ENCODE measurements at places on chromosomes 16 and 17.
A peak's percentile ranks its signal among the peaks of the same experiment; 100 is the strongest.

- no peak for DNase-seq
Measured at GRCh38 chr17:21382560-21383495, 6.7 kb downstream of the KCNJ12 start.

- DNase-seq, result no peak
Measured at GRCh38 chr16:48613061-48613957, 3.3 kb upstream of the N4BP1 start.

GRCh38 chr16:23515881-23516280 is 5.6 kb upstream of the GGA2 start:
- no peak for DNase-seq

DNA sequence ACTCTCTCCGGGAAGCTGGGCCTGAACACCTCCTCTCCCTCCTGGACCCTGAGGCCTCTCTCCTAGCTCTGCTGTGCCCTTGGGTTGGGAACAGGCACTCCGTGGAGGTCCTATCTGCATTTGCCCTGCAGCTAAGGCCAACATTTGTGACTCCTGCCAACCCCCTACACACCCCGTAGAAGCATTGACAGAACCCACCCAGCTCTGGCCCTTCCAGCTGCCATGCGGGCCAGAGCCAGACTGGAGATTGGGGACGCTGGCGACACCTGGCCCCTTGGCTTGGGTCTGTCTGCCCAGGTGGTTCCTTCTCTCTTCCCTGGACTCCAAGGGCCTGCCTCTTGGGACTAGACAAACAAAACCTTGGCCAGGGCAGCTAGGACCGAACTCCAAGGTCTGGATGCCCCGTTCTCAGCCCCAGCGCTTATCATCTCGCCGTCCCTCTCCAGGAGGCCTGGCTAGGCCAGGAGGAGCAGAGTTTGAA is 644 bp upstream of the RHBDF2 start:
- DNase-seq, result no peak

- peak; percentile 83 for DNase-seq
Measured at GRCh38 chr17:39636927-39637736, at the start of gene STARD3. Gene STARD3 (plus strand): TSS chr17:39637144. CDS start chr17:39653532, 16,388 bp downstream.

- DNase-seq, result no peak
Measured at GRCh38 chr16:74455213-74455612, 33.9 kb upstream of the CLEC18B start.

- DNase-seq, result no peak
Measured at GRCh38 chr17:79946352-79947231, 89.1 kb downstream of the TBC1D16 start.

GRCh38 chr16:29312835-29313558 is 93.5 kb downstream of the NPIPB11 start:
- DNase-seq, result no peak

DNA sequence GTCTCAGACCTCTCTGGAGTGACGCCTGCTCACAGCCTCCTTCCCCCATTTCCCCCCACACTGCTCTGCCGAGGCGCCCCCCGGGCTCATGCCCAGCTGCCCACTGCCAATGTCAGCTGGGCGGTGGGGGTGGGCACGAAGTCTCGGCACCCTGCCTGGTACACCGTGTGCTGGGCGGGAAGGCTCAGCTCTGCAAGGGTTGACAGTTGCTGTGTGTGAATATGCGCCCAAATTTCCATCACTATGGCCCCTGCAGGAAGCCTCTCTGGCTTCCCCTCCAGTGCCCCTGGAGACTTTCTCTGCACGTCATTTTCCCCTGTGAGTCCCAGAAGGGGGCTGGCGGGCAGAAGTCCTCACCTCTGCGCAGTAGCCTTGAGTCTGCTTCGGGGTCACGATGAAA is 11.6 kb upstream of the CAMKK1 start:
- DNase-seq, result no peak

GRCh38 chr16:8853150-8853549 is 15.7 kb downstream of the CARHSP1 start:
- DNase-seq, result no peak

DNA sequence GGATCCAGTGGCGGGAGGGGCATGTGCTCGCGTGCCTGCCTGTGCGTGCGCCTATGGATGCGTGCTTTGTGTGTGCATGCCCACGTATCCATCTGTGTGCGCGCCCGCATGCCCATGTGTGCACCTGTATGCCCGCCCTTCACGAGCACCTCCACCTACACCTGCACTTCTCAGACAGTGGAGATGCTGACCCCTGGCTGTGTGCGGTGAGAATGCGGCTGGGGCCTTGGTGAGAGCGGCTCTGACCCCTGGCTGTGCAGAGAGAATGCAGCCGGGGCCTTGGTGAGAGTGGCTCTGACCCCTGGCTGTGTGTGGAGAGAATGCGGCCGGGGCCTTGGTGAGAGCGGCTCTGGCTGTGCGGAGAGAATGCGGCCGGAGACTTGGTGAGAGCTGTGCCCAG is 33.9 kb downstream of the AXIN1 start:
- DNase-seq, result no peak

- DNase-seq, result no peak
Measured at GRCh38 chr17:40351359-40352236, 12.9 kb downstream of the GJD3 start.

GRCh38 chr16:48433116-48433849 is 48.1 kb upstream of the SIAH1 start:
- no peak for DNase-seq

DNA sequence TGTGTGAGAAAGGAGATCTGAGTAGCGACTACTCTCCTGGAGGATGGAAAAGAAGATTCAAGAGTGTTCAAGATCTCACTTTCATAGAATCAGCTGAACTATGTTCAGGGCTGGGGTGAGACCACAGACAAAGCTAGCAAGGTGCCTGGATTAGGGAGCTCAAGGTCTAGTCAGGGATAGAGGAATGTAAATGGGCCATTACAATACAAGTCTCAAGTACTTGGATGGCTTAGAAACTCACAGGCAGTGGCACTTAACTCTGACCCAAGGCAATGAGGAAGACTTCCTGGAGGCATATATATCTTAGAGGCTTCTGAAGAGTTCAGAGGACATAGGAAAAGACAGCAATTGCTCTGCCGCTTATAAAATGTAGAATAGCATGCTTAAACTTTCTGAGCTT is 184.9 kb upstream of the CDH11 start:
- DNase-seq, result no peak

- DNase-seq, result no peak
Measured at GRCh38 chr16:1283996-1284616, 25.3 kb upstream of the UBE2I start.

GRCh38 chr17:29059281-29059680 is 16.3 kb downstream of the PIPOX start:
- DNase-seq, result no peak

DNA sequence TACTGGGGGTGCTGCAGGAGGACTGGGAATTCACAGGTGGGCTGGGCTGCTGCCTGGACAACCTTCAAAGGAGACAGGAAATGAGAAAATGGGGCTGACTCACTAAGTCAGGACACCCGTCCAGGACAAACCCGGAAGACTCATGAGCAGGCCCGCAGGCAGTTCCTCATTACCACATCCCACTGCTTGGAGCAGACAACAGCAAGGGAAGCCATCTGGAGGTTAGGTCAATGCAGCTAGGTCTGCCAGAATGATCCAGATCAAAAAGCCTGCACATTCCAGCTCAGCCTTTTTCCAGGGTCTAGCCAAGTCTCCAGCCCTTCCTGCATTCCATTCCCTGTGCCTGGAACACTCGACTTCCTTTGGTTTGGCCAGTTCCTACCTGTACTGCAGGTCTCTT is 536.5 kb upstream of the CDH11 start:
- DNase-seq, result no peak

- no peak for DNase-seq
Measured at GRCh38 chr16:27544671-27545070, 5.0 kb downstream of the GTF3C1 start.

DNA sequence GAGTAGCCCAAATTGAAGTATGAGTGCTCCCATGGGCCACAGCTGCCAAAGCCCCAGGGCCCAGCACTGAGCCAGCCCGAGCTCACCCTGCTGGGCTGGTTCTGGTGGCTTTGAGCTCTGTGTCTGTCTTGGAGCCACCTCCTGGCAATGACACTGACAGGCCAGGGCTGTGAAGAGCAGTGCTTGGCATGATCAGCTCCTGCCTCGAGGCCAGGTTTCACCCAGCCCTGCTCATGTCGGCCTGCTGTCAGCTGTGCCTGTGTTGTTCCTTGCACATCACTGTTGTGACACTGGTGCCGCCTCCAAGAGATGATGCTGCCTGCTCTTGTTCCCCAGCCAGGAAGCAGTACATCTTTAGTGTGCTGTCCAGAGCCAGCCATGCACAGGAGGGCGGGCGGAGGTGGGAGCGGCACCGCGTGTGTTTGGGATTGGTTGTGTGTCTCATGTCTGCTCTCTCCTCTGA is 26.0 kb downstream of the PLD6 start:
- no peak for DNase-seq

- DNase-seq, result no peak
Measured at GRCh38 chr16:85903559-85903958, 4.6 kb downstream of the IRF8 start.

DNA sequence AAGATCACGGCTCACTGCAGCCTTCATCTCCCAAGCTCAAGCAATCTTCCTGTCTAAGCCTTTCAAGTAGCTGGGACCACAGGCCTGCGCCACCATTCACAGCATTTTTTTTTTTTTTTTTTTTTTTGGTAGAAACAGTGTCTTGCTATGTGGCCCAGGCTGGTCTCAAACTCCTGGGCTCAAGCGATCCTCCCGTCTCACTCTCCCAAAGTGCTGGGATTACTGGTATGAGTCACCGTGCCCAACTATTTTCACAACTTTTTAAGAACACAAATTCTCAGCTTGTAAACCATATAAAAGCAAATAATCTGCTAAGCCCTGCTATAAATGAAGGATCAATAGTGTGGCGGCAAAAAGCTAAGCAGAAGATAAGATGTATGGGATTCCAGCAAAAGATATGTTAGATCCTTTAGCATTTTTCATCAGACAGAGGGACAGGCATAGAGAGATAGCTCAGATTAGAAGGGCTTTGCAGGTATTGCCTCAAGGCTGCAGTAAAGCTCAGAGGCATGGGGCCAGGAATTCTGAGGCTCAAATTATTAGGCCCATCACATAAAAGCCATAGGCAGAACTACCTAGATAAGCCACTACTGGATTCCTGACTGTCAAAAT is 55.1 kb downstream of the EMP2 start:
- DNase-seq, result no peak

DNA sequence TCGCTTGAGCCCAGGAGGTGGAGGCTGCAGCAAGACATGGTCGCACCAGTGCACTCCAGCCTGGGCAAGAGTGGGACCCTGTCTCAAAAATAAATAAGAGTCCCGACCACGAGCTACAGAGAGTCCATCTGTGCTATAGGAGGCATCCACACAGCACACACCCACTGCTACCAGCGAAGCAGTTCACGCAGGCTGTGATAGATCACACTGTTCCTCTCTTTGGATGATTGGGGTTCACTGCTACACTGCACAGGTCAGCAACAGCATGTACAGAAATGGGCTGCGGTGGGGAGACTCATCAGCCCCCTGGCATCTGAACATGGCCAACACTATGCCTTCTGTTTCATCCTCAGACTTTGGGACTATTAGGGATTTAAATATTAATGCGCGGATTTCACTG is 33.8 kb downstream of the PMM2 start:
- no peak for DNase-seq

DNA sequence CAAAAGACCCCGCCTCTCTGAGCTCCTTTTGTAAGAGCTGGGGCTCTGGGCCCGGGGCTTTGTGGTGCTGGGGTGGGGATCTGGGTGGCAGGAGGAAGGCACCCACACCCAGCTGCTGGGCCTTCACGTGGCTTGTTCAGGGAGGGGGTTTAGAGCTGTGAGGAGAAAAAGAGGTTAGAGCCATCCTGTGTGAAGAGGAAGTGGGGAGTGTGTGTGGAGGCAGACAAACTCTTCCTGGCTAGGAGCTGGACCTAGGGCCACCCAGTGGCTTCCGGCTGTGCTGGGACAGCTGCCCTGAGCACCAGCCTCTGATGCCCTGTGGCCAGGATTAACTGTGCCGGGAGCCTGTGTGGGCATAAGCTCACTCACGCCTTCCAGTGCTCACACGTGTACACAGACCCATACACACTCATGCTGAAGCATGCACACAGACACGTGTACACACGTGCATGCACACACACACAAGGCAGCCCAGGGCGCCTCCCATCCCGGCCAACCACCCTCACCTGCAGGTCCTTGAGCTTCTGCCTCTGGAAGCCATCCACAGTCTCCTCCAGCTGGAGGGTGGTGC is 7.4 kb downstream of the CIBAR2 start:
- peak; percentile 8 for DNase-seq

- no peak for DNase-seq
Measured at GRCh38 chr17:79607940-79608623, 2.8 kb downstream of the RBFOX3 start.

DNA sequence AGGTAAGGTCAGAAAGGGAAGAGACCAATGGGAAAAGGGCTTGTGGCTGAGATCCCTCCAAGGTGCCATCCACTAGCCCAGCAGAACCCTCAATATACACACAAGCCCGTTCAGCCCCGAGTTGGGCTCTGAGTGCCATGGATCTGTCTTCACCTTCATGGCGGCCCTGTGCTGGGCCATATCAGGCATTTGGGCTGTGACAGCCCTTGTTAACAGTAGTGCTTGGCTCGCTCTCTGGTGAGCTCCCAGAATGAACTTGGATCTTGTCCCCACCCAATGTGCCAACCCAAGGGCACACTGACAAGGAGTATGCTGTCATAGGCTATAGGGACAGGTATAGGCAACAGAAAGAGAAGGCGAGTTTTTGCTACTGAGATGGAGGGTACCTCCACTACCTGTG is 182.7 kb downstream of the ZFHX3 start:
- DNase-seq, result no peak

DNA sequence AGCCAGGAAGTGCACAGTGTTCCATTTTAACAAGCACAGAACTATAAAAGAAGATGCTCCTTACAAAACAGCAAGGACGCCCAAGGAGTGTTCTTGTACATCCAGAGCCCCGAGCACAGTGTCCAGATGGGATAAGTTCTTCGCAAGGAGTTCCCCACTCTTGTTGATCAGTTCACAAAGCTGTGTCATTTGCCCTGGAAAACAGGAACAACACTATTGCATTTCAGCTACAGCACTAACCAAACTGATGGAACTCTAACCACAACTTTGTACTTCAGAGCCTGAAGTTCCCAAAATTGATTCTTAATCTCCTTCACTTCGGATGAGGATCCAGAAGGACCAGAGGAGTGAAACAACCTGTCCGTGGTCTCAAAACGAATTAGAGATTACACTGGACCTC is 5.1 kb downstream of the COPS3 start:
- DNase-seq, result no peak

GRCh38 chr17:79622776-79623175 is 11.9 kb upstream of the RBFOX3 start:
- no peak for DNase-seq

- DNase-seq, result no peak
Measured at GRCh38 chr17:4220655-4221054, 43.1 kb downstream of the ANKFY1 start.

GRCh38 chr16:54504372-54504771 is 217.8 kb upstream of the IRX3 start:
- DNase-seq, result no peak

GRCh38 chr16:67805718-67806427 is 487 bp downstream of the RANBP10 start:
- no peak for DNase-seq

GRCh38 chr17:29590411-29591145 is 1.1 kb upstream of the GIT1 start:
- DNase-seq, result no peak
